CD8-positive, alpha-beta T cell (primary cell): ENCODE measurements at places on chromosomes 5 and 9. TPM values are rescaled to one million over a fixed set of nuclear protein-coding genes. Genes with fewer than 3 reads are reported as not detected.

Gene SLC30A5
- 18.5 TPM for total RNA-seq

Gene COL27A1
- total RNA-seq, result 0.36 TPM

Gene C9orf50
- not detected for total RNA-seq

Gene CATSPER3
- total RNA-seq, result not detected

Gene CYSRT1
- 0.44 TPM for total RNA-seq

Gene SPATA31A3
- not detected for total RNA-seq

Gene ALDH1A1
- total RNA-seq, result not detected

Gene TMEFF1
- not detected for total RNA-seq

Gene C9orf153
- total RNA-seq, result 0.58 TPM

Gene FAM221B
- not detected for total RNA-seq

Gene DAB2
- total RNA-seq, result not detected

Gene C5
- total RNA-seq, result 0.50 TPM

Gene TEX48
- total RNA-seq, result not detected

Gene ANKRD34B
- total RNA-seq, result not detected

Gene WDR38
- not detected for total RNA-seq

Gene EQTN
- total RNA-seq, result not detected

Gene EIF4E1B
- not detected for total RNA-seq

Gene GABRA6
- total RNA-seq, result not detected

Gene FOXI1
- not detected for total RNA-seq

Gene ABLIM3
- total RNA-seq, result not detected

Gene TAF1L
- total RNA-seq, result not detected

Gene RANBP6
- 39.7 TPM for total RNA-seq

Gene FOXD4L6
- not detected for total RNA-seq
